ENCODE measurements at places on chromosomes 16 and 17.

DNA sequence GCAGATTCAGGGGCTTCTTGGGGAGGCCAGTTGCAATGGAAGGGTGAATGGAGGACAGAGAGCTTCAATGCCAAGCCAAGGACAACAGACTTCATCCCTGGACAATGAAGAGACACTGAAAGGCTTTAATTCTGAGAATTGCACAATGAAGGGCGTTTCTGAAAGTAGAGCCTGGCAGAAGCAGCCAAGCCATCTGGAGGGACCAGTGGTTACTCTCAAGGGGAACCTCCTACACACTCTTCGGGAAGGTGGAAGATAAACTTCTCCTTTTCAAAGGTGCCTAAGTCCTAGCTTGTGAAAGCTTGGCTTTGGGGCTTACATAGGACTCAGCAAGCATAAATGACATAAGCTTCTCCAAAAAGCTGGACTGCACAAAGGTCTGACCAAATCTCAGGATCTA lies 6.2 kb upstream of the CES1 start:
- no peak for DNase-seq

DNA sequence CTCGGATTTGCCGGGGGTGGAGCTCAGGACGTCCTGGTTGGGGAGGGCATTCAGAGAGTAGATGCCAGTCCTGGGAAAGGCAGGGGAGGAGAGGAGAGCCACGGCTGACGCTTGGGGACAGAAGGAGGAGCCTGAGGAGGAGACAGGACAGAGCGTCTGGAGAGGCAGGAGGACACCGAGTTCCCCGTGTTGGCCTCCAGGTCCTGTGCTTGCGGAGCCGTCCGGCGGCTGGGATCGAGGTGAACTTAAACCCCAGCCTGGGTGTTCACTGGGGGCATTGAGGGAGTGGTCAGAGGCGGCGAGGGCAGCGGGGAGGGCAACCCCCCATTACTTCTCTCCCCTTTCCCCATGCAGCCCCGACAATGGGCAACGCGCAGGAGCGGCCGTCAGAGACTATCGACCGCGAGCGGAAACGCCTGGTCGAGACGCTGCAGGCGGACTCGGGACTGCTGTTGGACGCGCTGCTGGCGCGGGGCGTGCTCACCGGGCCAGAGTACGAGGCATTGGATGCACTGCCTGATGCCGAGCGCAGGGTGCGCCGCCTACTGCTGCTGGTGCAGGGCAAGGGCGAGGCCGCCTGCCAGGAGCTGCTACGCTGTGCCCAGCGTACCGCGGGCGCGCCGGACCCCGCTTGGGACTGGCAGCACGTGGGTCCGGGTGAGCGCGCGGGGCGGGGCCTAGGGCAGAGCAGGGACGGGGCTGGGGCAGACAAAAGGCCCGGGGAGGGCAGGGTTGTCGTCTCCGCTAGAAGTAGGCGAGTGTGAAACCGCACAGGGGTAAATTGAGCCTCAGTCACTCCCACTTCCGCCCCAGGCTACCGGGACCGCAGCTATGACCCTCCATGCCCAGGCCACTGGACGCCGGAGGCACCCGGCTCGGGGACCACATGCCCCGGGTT lies 3.7 kb downstream of the NOL3 start:
- DNase-seq = peak; percentile 76

GRCh38 chr17:34765291-34765690 lies 185.9 kb downstream of the TMEM132E start:
- no peak for DNase-seq

- no peak for DNase-seq
These were observed 7.5 kb downstream of the MYH3 start for GRCh38 chr17:10649602-10650001.

DNA sequence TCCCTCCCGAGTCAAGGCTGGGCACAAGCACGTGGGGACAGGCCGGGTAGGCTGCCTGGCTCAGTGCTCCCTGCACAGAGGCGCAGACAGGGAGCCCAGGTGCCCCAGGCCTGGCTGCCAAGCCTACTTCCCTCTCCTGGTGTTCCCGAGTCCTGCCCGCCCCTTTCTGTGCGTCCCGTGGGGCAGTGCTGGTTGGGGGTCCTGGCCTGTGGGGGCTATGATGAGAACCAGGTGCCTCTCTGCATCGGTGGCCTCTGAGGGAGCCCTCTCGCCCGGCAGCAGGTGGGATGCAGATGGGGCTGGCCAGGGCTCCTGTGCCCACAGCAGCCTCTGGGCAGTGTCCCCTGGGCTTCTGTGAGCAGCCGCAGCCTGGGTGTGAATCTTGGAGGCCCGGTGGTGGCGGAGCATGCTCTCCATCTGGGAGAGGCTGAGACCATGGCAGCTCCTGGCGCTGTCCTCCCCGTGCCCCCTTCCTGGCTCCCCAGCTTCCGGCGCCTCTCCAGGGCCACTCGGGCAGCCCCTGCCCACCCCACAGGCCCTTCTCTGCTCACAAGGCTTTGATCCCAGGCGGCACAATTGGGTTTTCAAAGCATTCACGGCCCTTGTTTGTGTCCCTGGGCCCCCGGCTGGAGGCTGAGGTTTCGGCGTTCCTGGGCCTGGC lies 7.2 kb downstream of the CENPX start:
- DNase-seq = no peak

GRCh38 chr17:9238340-9239245 lies 217.3 kb downstream of the NTN1 start:
- DNase-seq = no peak

DNA sequence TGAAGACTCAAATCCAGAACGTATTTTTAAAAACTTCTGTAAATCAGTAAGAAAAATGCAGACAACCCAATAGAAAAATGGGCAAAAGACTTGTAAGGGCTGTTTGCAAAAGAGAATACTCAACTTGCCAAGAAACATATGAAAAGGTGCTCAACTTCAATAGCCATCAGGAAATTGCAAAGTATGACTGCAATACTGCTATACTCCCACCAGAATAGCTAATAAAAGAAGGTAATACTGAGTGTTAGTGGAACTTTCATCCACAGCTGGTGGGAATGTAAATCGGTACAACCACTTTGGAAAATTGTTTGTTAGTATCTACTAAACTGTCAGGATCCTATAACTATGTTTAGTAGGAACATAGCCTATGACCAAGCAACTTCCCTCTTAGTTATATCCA lies 48.1 kb downstream of the TBX4 start:
- no peak for DNase-seq

DNA sequence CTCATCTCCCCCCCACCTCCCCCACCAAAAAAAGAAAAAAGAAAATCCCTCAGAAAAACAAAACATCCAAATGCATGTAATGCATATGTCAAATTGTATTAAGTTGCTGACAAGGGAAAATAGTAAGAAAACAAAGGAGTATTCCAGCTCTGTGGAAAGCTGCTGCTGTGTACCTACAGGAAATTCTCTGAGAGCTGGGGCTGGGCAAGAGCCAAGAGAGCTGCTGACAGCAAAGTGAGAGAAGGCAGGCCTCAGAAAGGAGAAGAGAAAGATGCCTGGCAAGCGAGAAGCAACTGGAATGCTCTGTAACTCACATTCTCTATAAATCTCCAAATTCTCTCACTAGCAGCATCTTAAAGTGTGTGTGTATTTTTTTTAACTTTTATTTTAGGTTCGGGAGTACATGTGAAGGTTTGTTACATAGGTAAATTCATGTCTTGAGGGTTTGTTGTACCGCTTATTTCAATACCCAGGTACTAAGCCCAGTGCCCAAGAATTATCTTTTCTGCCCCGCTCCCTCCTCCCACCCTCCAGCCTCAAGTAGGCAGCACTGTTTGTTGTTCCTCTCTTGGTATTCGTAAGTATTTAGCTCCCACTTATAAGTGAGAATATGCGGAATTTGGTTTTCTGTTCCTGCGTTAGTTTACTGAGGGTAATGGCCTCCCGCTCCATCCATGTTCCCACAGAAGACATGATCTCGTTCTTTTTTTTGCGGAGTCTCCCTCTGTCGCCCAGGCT lies 24.4 kb downstream of the CNTROB start:
- DNase-seq = no peak

DNA sequence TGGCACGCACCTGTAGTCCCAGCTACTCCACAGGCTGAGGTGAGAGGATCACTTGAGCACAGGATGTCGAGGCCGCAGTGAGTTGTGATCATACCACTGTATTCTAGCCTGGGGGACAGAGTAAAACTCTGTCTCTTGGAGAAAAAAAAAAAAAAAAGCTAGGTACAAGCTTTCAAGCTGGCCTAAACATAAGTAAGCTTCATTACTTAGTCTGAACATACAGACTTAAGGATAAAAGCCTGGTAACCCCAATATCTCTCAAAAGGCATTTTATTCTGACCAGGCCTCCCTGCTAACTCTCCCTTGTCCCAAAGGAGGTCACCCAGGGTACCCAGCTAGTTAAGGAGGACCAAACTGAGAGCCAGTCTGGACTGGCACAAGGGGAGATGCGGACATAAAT lies 46.2 kb downstream of the TOM1L2 start:
- no peak for DNase-seq

DNA sequence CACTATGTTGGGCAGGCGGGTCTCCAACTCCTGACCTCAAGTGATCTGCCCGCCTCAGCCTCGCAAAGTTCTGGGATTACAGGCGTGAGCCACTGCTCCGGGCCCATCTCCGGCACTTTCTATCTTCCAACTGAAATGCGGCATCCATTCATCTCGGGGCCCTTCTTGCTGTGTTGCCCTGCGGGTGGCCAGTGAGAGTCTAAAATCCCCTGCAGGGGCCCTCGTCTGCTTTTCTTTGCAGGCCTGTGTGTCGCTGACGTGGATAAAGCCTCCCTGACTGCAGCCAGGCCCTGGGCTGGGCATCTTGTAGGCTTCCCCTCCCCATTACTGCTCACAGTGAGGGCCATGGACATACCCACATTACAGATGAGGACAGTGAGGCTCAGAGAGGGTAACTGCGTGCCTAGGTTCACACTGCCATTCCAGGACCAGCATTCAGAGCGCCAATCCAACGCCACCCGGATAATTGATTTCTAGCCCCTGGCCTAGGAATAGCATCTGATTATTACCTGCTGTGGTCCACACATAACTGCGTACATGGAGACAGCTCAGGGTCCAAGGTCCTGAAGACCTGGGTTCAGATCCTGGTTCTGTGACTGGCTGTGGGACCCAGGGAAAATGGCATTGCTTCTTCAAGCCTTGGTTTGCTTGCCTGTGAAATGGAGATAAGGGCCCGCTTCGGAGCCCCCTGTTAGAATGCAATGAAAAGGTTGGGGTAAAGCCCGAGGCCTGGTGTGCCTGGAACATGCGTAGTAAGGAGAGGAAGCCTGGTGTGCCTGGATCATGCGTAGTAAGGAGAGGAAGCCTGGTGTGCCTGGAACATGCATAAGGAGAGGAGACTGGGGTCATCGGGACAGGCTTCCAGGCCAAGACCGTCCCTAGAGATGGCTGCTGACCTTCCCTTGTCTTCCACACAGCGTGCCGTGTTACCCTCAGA lies 25.0 kb downstream of the CRISPLD2 start:
- no peak for DNase-seq

- no peak for DNase-seq
These were observed 270.1 kb downstream of the SOX9 start for GRCh38 chr17:72390675-72391508.

DNA sequence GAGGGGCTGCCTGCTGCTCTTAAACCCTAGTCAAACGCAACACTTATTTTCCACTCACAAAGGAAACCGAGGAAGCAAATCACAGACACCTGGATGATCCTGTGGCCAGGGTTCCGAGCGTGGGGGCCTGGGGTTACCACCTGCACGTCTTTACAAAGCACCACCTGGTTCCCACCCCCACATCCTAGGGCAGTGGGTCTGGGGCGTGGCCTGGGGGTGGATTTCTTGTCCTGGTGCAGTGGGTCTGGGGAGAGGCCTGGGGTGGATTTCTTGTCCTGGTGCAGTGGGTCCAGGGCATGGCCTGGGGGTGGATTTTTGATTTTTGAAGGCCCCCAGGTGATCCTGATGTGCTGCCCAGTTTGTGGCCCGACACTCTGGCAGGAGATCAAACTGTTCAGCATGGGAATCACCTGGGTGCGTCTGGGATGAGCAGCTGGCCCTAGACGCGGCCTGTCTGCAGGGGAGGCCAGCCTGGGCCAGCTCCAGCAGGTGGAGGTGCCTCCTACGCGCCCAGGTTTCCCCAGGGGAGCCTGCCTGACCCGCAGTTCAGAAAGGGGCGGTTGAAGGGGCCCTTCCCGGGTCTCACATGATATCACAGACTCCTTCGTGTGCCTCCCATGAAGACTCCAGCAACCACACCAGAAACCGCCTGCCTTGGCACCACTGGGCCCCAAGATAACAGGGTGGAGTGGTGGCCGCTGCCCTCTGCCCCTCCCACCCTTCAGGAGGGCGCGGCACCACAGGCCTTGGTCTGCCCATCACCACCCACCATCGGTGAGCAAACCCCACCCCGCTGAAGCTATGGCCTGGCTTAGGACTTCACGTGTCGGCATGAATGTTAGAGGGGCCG lies 6.3 kb downstream of the HAGH start:
- no peak for DNase-seq

DNA sequence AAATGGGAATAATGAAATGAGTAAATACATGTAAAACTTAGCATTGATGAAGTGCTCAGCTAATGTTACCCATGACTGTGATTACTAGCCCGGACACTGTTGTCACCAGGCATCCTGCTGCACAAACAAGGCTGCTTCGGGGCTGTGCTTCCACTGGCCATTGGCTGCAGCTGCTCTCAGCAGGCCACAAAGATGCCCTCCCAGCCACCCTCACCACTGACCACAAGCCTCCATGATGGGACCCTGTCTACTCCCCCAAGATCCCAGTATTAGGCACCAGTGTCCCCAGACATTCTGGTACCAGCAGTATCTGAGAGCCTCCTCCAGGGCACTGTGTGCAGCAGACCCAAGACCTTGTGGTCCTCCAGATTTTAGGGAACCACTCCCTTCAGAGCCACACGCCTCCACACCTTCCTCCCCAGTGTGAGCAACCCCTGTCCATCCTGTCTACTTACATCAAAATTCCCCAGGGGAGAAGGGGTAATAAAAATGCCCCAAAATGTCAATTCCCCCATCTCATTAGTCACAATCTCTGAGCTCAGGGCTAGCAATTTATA lies 19.7 kb upstream of the NUP93 start:
- no peak for DNase-seq

- no peak for DNase-seq
These were observed 13.4 kb upstream of the TAOK1 start for GRCh38 chr17:29376667-29377270.

- peak; percentile 99 for DNase-seq
These were observed 4.4 kb downstream of the FMNL1 start for GRCh38 chr17:45225964-45226530.

DNA sequence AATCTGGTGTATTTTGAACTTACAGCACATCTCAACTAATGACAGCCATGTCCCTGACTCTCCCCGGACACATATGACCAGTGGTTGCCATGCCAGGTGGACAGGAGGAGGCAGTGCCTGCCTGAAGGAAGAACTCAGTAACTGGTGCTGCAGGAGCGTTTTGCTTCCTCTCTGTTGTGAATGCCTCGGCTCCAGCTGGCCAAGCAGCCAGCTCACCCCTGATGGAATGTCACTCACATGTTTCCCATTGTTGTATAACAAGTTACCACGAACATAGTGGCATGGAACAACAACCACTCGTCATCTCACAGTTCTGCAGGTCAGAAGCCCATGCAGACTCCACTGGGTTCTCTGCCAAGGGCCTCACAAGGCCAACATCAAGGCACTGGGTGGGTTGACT lies 20.1 kb upstream of the IRF8 start:
- DNase-seq = no peak
